ENCODE measurements at places on chromosomes 5 and 9. TPM values are rescaled to one million over a fixed set of nuclear protein-coding genes. Genes with fewer than 3 reads are reported as not detected.
A peak's percentile ranks its signal among the peaks of the same experiment; 100 is the strongest.

Gene S1PR3
- 3.3 TPM for total RNA-seq

Gene SPATA31C1
- not detected for total RNA-seq

Gene MCCC2
- total RNA-seq, result 41.4 TPM

Gene NRARP
- total RNA-seq, result 1.9 TPM

Gene C9orf50
- total RNA-seq, result not detected

Gene SMIM3
- total RNA-seq, result 17.9 TPM

- no peak for DNase-seq
These were observed 1612.1 kb upstream of the WWC1 start for GRCh38 chr5:166679331-166679730.

GRCh38 chr5:14971873-14972272 is 100.3 kb upstream of the ANKH start:
- no peak for DNase-seq

- DNase-seq, result no peak
These were observed 13.2 kb downstream of the PDE8B start for GRCh38 chr5:77223653-77224052.

DNA sequence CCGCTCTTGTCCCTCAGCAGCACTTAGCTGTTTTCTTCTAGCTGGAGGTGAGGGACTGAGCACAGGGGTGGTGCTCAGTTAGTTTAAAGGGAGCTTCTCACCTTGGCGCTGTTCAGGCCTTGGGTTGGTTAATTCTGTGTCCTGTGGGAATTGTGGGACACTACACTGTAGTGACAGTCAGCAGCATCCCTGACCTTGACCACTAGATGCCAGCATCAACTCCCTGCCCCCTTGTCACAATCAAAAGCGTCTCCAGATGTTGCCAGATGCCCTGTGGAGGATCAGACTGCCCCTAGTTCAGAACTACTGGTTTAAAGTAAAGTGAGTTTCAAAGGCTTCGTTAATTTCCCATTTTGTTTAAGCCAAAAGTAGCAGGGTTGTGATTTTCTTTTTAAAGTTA is 65.5 kb upstream of the DMRT3 start:
- DNase-seq, result no peak

DNA sequence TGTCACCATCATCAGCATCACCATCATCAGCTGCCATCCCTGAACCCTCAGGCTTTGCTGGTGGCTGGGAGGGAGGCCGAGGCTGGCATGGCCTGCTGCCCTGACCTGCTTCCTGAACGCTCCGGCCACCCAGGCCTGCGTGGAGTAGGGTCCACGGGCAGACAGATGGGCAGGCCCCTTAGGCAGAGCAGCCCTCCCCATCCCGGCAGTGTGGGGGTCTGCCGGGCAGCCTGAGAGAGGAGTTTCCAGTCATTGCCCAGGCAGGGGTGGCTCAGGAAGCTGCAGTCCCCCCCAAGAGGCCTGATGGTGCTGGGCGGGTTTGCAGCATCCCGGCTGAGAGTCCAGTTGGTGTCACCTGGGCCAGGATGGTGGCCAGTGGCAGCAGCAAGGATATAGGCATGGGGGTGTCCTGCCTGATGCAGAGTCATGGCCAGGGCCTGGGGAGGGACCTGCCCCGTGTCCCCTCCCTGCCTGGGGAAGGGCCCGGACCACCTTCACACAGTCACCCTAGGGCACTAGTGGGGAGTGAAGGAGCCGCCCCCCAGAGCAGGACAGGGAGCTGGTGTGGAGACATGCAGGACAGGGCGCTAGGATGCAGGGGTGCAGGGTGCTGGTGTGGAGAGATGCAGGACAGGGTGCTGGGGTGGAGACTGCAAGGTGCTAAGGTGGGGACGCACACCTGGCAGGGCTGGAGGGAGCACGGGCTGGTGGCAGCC is 7.7 kb upstream of the EGFL7 start:
- no peak for DNase-seq

DNA sequence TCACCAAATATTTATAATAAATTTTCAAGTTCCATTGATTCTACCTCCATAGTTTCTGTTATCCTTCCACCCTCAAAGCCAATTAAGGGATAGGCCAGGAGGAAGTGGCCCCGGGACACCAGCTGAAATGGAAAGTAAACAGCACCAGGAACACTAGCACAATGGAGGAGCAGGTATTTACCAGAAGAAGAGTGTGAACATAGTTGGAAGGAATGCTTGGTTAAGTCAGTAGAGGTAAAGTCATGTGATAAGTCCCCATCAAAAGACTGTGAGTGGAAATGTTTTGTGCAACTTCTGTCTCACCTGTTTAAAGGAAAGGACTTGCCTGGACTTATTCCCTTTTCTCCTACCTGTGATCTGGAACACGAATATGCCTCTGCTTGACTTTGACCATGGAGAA is 146.7 kb upstream of the RAI14 start:
- DNase-seq, result no peak

DNA sequence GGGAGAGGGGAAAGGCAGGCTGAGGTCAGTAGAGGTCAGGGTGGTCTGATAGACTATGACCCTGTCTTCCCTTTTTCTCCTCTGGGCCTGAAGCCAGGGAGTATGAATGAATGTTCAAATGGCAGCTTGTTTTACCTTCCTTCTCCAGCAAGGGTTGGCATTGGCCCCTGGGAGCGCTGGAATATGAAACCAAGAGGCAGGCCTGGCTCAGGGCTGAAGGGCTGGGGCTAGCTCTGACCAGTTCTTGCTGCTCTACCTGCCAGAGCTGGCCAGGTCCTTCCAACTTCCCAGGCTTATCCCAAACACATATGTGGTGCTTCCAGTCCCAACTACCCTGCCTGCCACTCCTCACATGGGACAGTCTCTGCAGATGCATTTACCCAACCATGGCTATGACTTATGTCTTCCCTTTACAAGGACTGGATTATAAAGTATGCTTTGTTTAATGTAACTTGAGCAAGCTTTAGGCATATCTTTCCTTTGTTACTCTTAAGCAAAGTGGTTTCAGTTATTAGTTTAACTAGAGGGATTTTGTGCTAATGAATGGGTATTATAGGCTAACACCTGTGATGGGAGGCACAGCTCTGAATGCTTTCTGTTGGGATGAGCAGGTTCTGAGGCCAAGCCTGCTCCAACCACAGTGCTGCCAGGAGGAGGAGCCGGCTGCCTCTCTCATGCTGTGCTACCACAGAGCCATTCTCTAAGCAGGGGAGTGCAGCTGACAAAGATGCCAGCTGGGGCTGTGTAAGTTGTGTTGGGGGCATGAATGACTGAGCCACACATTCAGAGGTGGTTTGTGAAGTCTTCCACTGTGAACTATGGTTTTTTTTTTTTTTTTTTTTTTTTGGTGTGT is 6.1 kb downstream of the CCNI2 start:
- no peak for DNase-seq

DNA sequence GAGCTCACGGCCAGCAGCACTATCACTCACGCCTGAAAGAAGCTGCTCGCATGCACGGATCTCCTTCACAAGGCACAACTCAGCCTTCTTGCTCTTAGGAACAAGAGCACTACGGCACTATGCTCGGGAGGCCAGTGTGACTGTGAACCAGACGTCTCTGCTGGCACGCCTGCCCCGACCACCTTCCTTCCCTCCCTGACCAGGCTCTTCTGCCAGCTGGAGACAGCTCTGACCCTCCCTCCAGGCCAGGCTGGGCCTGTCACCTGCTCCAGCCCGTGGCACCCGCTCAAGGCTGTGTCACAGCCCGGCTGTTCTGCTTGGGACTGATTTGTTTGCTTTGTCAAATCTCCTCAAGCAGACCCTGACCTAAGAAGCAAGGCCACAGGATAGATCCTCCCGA is 7.0 kb downstream of the TBC1D9B start:
- DNase-seq, result peak; percentile 74

DNA sequence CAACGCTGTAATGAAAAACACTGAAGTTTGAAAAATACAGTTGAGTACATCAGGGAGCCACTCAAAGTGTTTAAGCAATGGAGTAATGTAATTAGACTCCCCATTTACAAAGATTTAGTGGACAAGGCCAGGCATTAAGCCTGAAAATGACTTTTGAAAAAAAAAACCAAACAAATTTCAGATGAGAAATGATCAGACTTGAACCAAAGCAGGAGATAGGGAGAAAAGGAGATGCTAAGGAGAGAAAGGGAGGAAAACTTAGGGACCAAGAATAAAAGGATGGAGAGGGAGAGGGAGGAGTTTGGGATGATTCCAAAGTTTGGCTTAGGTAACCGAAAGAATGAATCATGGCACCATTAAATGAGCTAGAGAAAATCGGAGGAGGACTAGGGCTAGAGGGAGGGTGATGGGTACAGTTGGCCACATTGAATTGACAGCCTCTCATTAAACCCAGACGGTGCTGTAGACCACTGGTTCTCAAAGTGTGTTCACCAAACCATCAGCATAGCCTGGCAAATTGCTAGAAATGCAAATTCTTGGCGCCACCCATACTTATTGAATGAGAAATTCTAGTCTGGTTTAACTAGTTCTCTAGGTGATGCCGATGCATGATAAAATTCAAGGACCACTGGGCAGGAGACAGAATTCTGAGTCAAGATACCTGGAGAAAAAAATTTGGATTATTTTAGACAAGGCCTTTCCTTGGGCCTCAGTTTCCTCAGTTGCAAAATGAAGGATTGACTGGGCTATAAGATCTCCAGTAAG is 6.2 kb upstream of the CPEB4 start:
- no peak for DNase-seq

- no peak for DNase-seq
These were observed 1167.7 kb downstream of the MAT2B start for GRCh38 chr5:164672931-164673694.

- DNase-seq, result no peak
These were observed 252.2 kb downstream of the NR2F1-AS1 start for GRCh38 chr5:93328833-93329232.

GRCh38 chr5:176365351-176366231 is at the start of gene ARL10:
ARL10 (plus strand) TSS chr5:176365487; CDS start chr5:176365564, 77 bp downstream.
- no peak for DNase-seq

GRCh38 chr5:147436596-147436995 is 73.3 kb downstream of the DPYSL3 start:
- no peak for DNase-seq

DNA sequence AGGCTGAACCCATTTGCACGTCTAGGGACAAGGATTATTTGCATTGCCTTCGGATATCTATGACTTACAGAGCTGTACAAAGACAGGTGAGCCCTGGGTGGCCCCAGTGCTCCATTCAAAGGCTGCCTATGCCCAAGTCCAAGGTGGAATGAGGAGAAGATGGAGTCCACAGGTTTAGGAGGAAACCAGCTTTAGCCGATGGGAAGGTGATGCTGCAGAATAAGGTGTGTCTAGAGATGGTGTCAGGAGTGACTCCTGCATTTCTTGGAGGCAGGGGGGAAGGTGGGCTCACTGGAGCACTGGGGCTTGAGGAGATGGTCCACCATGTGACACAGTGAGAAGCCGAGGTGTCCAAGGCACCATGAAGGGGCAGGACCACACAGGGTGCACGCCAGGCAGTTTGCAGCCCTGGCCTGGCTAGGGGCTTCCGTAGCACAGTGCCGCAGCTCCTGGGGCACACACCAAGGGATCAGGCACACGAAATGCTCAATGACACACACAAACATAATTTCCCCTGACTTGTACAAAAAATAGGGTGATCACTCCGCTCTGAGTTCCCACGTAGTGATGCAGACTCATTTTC is 32.1 kb downstream of the SEMA4D start:
- peak; percentile 4 for DNase-seq

DNA sequence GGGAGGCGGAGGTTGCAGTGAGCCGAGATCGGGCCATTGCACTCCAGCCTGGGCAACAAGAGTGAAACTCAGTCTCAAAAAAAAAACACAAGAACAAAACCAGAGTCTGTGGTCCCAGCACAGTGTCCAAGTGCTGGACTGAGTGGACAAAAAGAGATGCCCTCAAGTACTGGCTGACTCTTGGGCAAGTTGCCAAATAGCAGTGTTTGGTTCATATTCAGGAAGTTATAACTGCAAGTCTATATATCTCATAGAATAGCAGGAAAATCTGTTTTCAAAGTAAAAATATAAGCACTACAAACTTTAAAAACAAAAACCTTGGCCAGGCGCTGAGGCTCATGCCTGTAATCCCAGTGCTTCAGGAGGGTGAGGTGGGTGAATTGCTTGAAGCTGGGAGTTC is 7.3 kb downstream of the HABP4 start:
- DNase-seq, result no peak

GRCh38 chr5:82704381-82704780 is 372.8 kb downstream of the TMEM167A start:
- no peak for DNase-seq

GRCh38 chr9:111294691-111295451 is 35.2 kb downstream of the OR2K2 start:
- DNase-seq, result no peak

GRCh38 chr5:18653216-18653752 is 1019.0 kb downstream of the TAF11L14 start:
- no peak for DNase-seq

DNA sequence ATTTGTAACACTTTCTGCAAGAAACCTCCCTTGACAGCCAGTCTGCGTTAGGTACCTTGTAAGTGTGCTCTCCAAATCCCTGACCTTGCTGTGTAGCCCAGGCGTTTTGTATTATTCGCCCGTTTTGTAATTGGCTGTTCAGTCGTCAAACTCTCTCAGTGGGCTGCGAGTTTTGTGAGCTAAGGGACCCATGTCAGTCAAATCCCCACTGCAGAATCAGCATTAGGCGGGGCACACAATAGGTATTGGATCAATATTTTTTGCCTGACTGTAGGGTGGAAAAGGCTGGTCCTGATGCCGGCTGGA is 665 bp downstream of the DNAJC18 start:
- no peak for DNase-seq

DNA sequence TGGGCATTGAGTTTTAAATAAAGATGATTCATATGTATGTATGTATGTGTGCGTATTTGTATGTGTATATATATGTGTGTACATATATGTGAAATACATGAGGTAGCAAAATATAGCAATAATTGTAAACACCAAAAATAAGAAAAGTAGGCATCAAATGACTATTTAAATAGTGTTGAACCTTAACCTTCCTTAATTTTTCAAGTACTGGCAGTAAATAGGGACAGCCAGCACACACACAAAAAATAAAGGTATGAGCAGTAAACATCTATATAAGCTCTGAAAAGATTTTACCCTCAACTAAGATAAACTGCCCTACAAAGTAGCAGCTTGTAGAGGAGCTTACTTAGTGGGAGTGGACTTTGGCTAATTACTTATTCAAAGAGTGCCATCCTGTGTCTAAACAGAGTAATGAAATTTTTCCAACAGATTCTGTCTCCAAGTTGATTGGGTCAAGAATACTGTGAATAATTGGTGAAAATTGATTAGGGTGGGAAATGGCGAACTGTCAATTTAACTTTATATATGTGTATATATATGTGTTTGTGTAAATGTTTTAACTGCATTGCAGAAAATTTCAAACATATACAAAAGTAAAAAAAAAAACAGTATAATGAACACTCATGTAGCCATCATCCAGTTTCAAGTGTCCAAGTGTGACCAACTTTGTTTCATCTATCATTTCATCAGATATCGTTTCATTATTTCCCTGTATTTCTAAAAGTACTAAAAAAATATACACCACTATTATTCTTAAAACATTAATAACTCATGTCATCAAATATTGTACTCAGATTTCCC is 2.0 kb upstream of the ADAMTS6 start:
- DNase-seq, result no peak

- DNase-seq, result no peak
These were observed 1503.4 kb upstream of the WWC1 start for GRCh38 chr5:166788050-166788449.

- no peak for DNase-seq
These were observed 37.0 kb upstream of the PIK3R1 start for GRCh38 chr5:68178579-68178978.

All from gastrocnemius medialis (tissue), 4 donors.